Thoracic aorta (tissue), 2 donors: ENCODE measurements at places on chromosomes 7 and 10. TPM values are rescaled to one million over a fixed set of nuclear protein-coding genes. Genes with fewer than 3 reads are reported as not detected.

DNA sequence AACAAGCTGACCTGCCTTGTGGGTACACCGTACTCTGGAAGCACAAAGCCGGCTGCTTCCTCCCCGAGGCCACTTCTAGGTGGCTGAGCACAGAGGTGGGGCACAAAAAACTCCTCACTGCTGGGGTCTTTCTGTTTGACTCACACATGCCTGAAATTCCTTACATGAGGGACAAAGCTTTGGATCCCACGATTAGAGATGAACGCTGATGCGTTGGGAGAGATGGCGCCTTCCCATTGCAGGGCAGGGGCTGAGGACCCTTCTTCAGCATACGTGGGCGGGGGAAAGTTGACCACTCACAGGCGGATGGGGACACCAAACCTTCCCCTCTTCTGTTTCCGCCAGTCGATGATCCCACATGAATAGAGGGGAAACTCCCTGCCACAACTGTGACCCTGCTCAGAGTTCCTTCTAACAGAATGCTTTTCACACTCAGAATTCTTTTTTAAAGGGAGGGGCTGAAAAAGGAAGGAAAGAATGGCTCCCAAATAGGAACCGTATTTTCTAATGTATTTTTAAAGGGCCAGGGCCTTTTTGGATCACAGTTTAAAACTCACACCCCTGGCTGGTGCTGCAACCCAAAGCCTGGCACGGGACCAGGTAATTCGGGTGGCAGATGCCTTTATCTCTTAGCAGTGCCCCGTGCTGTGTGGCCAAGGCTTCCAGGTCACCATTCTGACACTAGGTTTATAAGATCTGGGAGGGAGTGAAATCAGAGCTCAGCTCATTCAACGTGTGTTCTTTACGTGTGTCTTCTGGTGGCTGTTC is 134.0 kb downstream of the PRKAG2 start:
- H3K27ac ChIP-seq, result no peak overlapping the region
- no peaks in the 10 kb centered on the region for H3K36me3 ChIP-seq
- H3K4me3 ChIP-seq, result no peak overlapping the region
- DNase-seq, result no peak

AOAH gene
- total RNA-seq, result 20.2 TPM

DNA sequence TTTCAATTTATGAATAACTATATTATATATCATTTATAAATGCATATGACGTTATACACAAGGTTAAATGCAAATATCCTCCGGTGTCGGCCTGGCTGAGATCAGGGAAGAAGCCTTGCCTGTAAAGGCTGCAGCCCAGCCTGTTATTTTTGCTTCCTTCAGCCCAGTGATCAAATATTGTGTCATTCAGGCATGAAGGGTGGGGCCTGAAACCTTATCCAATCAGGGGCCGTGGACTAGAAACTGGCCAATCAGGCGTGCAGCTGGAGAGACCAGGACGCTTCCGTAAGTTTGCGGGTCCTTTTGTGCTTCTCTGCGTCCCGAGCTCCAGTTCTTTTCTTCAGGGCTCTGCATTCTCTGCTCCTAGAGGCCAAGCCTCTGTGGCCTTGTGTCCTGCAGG is at the start of gene ZNF722:
Gene ZNF722 (plus strand): TSS at position 301 of the 400 bp plus-strand sequence. CDS start 113 bp downstream, outside the sequence.
- no peaks in the 10 kb centered on the region for H3K4me1 ChIP-seq
- no peaks in the 10 kb centered on the region for H3K36me3 ChIP-seq
- no peak within 1 kb of the TSS for H3K4me3 ChIP-seq
- no peak within 1 kb of the TSS for H3K27ac ChIP-seq
- DNase-seq, result no peak
- H3K27me3 ChIP-seq, result no peaks in the 10 kb centered on the region

GRCh38 chr10:110995301-110995700 is 75.9 kb downstream of the SHOC2 start:
- H3K4me1 ChIP-seq, result peaks cover 12% of the 10 kb centered on the region
- no peaks in the 10 kb centered on the region for H3K27me3 ChIP-seq
- no peaks in the 10 kb centered on the region for H3K36me3 ChIP-seq
- H3K4me3 ChIP-seq, result no peak overlapping the region
- DNase-seq, result no peak
- H3K27ac ChIP-seq, result no peak overlapping the region

TUBAL3 gene
- total RNA-seq, result not detected

DNA sequence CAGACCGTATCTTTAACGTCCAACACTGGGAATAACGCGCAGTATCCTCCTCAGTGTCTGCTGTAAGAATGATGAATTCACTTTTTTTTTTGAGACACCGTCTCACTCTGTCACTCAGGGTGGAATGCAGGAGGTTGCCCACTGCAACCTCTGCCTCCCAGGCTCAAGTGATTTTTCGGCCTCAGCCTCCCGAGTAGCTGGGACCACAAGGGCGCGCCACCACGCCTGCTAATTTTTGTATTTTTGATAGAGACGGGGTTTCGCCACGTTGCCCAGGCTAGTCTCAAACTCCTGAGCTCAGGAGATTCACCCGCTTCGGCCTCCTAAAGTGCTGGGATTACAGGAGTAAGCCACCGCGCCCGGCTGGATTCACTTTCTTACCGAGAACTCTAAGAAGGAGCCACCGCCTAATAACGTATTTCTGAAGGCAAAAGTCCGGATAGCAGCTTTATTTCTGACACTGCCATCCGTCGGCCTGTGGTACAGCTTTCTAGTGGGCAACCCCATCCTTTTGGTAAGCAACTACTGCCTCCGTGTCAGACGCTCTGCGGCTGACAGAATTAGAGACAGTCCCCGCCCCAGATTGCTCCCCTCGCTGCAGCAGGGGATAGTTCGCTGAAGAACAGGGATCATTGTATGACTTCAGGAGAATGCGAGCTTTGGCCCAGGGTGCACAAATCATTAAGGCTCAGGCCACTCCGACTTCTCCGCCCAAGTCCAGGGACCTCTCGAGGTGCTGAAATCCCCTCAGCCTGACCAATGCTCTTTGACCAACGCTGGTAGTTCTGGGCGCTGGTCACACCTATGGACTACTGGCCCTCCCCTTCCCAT is 662 bp downstream of the POLR3A start:
- H3K36me3 ChIP-seq, result peaks cover 21% of the 10 kb centered on the region
- DNase-seq, result no peak
- H3K27ac ChIP-seq, result peak overlapping the region; percentile 67

GRCh38 chr10:30940256-30940655 is 91.4 kb downstream of the ZNF438 start:
- H3K4me1 ChIP-seq, result peaks cover 12% of the 10 kb centered on the region
- H3K4me3 ChIP-seq, result peak overlapping the region; percentile 1
- peaks cover 4% of the 10 kb centered on the region for H3K36me3 ChIP-seq

GRCh38 chr7:121085922-121086321 is 97.4 kb downstream of the CPED1 start:
- H3K4me3 ChIP-seq, result peak overlapping the region; percentile 50
- H3K27ac ChIP-seq, result peak overlapping the region; percentile 81
- H3K27me3 ChIP-seq, result no peaks in the 10 kb centered on the region
- H3K4me1 ChIP-seq, result peaks cover 63% of the 10 kb centered on the region
- H3K36me3 ChIP-seq, result no peaks in the 10 kb centered on the region
